ENCODE measurements at places on chromosomes 2 and 18.

DNA sequence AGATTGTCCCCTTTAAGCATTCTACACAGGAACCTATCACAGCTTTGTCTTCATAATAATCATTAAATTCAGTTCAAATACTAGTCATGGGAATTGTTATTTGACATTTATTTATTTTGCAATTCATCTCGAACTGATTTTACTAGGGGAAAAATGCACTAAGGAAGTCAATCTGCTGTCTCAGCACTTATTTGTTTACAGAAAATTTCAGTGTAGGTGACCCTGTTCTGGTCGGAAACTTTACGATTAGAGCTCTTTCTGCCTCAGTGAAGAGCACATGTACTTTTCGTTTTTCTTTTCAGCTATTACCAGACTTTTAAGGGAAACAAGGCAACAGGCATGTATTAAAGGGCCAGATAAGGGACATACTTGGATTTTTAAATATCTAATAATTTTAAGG, 1405.7 kb upstream of the ZEB2 start:
- no peak for DNase-seq

- DNase-seq = no peak
Measured at GRCh38 chr2:101795033-101795432, 97.5 kb downstream of the MAP4K4 start.

DNA sequence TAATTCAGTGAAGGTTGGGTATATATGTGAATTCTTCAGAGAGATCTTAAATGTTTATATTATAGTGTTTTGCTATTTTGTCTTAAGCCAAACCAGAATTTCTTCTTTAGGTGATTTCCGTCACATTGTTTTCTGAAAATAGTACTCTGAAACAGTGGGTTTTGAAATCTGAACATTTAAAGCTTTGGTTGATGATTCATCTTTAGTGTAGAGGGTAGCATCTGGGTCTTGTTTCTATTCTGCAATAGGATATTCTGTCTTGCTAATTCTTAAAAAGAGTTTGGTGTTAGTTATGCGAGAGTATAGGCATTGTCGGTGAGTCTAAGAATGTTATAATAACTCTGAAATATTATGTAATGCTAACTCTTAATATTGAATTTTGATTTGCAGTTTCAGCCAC, 69.6 kb upstream of the FAM237A start:
- DNase-seq = no peak

GRCh38 chr2:171149986-171150693, 10.6 kb downstream of the TLK1 start:
- no peak for DNase-seq

DNA sequence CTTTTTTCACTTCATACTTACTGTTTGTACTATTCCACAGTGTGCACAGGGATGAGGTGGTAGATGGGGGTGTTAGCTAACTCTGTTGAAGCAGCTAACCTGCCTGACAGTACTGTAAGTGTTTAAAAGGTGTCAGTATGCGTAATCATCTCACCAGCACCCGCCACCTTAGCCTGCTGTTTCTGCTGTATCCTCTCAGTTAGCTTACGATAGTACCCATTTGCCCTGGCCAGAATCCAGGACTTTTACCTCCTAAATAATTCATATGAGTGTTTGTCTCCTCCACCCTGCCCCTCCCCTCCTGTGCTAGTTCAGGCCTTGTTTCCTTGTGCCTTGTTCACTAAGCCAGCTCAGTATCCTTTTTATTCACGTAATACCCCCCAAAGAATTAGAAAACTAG, 34.2 kb downstream of the TRAPPC12 start:
- DNase-seq = no peak

GRCh38 chr2:54470266-54470938, 14.3 kb downstream of the SPTBN1 start:
- DNase-seq = no peak

DNA sequence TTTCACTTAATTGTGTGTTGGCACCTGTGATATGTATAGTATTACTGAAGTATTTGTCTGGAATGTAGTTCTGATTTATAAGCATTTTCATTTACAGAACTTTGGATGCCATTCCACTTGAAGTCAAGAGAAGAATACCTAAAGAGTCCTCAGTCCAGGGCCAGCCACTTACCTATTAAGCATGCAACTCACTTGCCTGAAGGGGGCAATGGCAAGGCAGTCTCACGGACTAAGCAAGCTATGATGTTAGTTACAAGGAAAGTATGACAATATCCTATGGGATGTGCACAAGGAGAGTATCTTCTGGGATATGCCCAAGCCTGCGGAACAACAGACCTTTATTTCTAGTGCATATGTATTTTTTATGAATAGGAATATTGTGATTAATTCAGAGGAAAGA, 369.4 kb upstream of the GCFC2 start:
- DNase-seq = no peak

DNA sequence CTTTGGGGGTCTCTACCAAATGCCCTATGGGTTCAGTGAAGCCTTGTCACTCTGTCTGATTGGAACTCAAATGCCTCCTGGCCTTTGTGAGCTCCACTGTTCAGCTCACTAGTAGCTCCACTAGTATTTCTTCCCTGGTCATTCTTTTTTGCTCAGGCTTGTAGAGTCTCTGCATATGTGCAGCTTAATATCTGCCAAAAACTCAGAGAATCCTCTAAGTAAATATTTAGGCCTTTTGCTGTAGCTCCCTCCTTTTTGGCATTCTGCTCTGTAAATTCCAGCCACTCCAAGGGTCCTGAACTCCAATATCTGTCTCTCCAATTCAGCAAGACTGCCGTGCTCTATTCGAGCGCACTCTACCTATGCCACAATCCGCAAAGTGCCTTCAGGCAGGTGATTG, 146.5 kb downstream of the MAIP1 start:
- DNase-seq = no peak

GRCh38 chr2:200185628-200186000, 120.9 kb upstream of the SPATS2L start:
- no peak for DNase-seq

GRCh38 chr2:176854878-176855277, 357.7 kb upstream of the HNRNPA3 start:
- DNase-seq = no peak

GRCh38 chr2:43344868-43345373, 118.5 kb upstream of the ZFP36L2 start:
- DNase-seq = no peak

DNA sequence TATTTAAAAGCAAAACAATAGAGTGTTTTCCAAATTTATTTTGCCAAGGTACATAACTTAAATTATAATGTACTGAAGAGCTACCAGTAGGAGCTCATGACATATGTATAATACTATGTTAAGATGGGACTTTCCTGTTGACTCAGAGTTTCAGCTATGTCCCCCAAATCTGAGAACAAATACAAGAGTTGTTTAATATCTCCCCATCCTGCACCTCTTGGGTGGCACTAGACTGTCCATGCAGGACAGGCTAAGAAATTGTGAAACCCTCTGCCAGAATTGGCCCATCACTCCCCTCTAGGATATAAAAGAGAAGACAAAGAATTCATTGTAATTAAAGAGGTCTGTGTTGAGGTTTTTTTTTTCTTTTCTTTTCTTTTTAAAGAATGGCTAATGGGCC, 21.7 kb upstream of the CTAGE1 start:
- no peak for DNase-seq
